GM04503 (cell line): ENCODE measurements at places on chromosomes 7 and 10.

DNA sequence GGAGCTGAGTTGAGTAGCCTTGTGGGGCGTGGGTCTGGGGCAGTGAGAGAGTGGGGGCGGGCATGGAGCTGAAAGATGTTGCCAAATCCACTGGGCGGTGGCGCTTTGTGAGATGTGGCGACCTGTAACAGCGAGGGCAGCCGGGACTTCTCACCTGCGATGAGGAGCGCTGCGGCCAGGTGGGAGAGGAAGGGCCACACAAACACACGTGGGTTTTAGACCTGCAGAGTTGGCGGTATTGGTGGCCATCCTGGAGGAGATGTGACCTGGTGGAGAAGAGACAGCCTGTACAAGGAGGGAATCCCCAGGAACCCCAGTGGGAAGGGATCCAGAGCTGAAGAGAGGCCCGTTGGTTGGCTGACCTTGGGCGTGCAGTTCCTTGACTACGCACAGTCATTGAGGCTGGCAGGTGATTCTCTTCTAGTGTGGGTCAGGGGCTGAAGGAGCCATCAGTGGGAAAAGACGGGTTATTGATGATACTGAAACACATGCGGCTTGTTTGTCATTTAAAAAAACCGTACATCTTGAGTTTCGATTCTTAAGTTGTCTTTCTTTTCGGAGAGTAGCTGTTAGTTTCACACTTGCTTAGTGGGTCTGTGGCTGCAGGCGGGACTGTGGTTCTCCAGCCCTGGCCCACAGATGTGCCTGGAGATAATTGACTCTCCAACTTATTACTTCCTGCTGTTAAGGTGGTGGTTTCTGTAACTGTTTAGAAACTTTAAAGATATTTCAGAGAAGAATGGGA, 2.4 kb downstream of the CHST12 start:
- no peak for DNase-seq

GRCh38 chr10:35635576-35635975, 6.5 kb downstream of the FZD8 start:
- no peak for DNase-seq

- DNase-seq, result no peak
Measured at GRCh38 chr7:87498893-87499292, 23.4 kb upstream of the ABCB4 start.

GRCh38 chr10:31678139-31678536, 250.5 kb downstream of the ARHGAP12 start:
- DNase-seq, result no peak

DNA sequence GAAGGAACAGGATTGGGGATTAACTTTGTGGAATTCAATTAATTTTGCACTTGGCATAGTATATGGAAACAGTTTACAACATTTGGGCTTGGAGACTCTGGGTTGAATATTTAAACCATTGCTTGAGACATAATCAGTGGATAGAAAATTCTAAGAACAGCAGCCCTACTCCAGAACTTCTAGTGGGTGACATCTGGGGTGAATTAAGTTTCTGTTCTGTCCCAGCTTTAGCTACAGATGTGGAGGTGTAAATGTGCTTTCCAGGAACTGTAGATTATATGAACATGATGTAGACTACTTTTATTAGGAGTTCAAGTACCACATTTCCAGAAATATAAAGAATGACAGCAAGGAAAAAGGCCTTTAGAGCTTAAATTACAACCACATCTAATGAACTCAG, 51.9 kb upstream of the SKAP2 start:
- no peak for DNase-seq

DNA sequence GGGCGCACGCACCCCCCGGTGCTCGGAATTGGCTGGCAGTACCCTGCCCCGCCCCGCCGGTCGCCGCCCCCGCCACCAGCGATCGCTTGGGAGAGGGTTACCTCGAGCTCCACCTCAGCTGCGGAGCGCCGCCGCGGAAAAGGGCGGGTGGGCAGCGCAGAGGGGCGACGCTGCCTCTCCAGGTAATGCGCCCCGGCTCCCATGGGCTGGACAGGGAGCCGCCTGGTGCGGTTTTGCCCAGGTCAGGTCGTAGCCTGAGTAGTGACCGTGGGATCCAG, 1.3 kb downstream of the PFKFB3 start:
- DNase-seq, result no peak

GRCh38 chr7:151459726-151460473, 20.0 kb upstream of the CRYGN start:
- DNase-seq, result peak; percentile 96

DNA sequence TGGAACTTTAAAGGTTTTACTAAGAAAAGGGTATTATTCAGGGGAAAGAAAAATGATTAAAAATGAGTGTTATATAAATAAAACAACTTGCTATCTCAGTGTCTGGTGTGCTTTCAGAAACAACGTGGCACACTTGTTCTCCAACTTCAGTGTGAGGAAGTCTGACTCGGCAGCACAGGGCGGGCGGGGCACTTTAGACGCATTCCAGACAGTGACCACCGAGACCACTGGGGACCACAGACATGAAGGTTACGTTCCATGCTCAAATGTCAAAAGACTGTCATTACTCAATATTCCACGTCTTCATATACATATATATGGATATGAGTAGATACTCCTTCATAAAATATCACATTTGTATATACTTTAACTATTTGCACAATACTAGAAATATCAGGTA, 87.0 kb downstream of the LARP4B start:
- no peak for DNase-seq

DNA sequence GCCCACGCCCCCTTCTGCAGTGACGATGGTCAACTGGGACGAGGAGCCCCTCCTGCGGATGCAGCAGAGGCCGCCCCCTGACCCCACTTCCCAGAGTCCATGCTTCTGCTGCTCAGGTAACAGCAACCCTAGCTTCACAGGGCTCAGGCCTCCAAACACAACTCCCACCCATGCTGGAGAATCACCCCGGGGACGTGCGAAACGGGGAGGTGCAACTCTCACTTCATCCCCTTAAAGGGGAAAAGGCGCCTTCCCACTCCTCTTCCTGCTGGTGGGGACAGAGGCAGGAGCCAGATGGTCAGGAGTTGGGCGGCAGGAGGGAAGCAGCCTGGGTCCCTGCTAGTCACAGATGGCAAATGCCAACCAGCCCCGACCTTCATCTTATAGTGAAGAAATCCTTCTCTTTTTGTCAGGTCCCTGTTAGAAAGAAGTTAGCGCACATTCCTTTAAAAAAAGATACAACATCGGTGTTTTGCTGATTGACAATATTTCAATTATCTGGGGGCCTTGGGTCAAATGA, 155.4 kb downstream of the DIP2C start:
- no peak for DNase-seq

DNA sequence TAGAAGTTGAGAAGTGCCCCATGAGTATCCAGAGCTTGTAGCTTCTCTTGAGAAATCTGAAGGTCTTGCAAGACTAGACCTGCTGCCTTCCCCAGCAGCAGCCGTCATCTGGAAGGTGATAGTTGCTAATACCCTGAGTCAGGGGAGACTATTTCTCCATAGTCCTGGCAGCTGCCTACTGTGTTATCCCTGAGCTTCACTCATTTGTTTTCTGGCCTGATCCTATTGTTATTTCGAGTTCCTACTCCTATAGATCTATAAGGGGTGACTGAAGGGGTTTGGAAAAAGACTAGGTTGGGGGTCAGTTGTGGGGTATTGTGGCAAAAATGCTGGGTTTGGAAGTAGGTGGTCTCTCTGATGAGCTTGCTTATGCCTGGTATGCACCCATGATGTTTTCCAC, 297.8 kb downstream of the CNTNAP2 start:
- DNase-seq, result no peak

DNA sequence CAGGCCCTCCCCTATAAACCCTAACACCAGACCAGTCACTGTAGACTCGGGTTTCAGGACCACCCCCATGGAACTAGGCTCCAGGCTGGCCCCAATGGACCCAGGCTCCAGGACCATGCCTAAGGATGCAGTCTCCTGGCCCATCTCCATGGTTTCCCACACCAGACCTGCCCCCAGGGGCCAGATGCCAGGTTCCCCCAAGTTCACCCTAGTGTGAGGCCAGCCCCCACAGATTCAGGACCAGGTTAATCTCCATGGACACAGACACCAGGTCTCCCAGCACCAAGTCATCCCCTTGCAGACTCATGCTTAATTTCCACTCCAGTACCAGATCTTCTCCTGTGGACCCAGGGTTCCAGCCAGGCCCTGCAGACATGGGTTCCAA, 103.8 kb upstream of the LANCL2 start:
- DNase-seq, result no peak

DNA sequence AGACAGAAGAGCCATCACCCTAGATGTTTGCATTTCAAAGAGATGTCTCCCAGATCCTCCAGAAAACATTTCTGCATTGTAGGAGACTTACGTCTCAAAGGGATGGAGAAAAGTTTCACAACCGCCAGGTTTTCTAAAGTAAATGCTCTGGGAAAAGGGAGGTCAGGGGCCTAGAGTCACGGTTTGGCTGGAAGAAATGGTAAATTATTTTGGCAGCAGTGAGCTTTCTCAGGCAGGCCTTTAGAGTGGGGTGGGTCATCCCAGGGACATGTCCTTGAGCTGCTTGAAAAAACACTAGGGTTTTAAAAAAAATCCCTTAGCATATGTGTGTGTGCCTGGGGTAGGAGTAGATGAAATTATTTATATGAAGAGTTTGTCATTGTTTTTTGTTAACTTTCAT, 728.8 kb downstream of the TYW1 start:
- no peak for DNase-seq

- DNase-seq, result no peak
Measured at GRCh38 chr10:131653140-131653539, 247.7 kb upstream of the PPP2R2D start.

GRCh38 chr7:139482662-139483466, 609 bp downstream of the KLRG2 start:
- DNase-seq, result no peak

GRCh38 chr7:151366166-151366879, 24.7 kb downstream of the NUB1 start:
- DNase-seq, result no peak

DNA sequence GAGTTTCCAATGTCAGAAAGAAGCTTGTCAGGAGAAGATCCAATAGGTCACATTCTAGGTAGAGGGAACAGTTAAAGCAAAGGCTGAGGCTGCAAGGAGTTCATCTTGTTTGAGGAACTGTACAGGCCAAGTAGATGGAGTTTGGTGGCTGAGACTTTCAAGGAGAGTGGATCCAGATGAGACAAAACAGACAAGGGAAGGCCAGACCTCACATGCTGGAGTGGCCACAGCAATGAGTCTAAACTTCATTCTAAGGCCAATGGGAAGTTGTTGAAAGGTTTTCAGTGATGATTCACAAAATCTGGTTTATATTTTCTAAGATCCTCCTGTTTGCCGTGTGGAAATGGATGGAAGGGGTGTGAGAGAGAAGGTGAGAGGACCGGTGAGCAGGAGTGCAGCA, 40.0 kb downstream of the EPDR1 start:
- no peak for DNase-seq

- no peak for DNase-seq
Measured at GRCh38 chr7:101582971-101583370, 46.1 kb downstream of the MYL10 start.

- no peak for DNase-seq
Measured at GRCh38 chr7:816751-817671, 15.3 kb upstream of the SUN1 start.

GRCh38 chr10:100186253-100187212, 704 bp upstream of the ERLIN1 start:
- DNase-seq, result no peak

DNA sequence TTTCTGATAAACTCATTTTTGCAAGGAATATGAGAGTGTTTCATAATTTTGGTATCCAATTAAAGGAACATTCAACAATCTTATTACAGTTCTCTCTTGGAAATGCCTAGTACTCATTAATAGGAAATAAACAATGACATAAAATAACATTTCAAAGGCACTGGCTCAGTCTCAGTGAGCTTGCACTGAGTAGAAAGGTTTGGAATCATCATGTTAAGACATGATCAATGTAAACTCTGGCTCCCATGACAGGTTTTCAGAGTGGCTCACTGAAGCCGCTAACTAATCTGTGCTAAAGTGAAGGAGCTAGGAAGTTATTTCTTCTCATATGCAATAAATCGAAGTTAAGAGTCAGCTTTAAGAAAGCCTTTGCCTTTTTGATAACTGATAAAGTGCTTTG, 203.3 kb upstream of the HGF start:
- DNase-seq, result no peak

DNA sequence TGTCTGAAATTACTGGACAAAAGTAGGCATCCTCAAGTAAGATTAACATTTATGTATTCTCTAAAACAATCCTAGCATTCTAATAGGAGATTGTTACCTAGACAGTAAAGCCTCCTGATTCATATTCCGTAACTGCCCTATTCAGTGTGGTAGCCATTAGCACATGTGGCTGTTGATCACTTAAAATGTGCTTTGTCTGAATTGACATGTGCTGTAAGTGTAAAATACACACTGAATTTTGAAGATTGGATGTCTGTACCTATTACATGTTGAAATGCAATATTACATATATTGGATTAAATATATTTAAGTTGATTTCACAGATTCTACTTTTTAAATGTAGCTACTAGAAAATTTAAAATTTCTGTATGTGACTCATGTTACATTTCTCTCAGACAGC, 14.6 kb downstream of the EDRF1 start:
- DNase-seq, result no peak

- DNase-seq, result peak; percentile 24
Measured at GRCh38 chr10:17273403-17273802, 45.4 kb downstream of the VIM start.

- DNase-seq, result no peak
Measured at GRCh38 chr7:101390901-101391301, 28.2 kb downstream of the COL26A1 start.
